Stimulated activated CD8-positive, alpha-beta memory T cell treated with anti-CD3 and anti-CD28 coated beads, Interleukin-7, amount 100 ng/mL, for 24 hours (primary cell): ENCODE measurements at places on chromosomes 3 and 15.

- no peak for DNase-seq
These were observed 2.1 kb downstream of the OPA1 start for GRCh38 chr3:193594946-193595689.

DNA sequence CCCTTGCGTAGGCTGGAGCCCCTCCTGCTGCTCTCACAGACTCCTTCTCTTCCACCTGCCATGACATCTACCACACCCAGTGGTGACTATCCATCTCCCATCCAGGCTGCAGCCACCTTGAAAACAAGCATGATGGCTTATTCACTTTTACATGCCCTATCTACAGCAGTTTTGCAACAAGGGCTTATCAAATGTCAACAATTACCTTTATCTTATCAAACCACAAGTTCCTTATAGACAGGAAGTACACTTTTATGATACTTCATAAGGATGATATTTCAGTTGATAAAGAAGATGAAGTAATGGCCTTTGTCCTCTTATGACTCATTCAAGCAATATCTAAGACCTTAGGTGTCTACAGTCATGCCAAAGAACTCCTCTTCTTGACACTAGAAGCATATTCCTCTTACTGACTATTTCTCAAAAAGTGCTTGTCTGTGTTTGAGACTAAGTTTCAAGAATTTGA is 125.3 kb upstream of the SPRED1 start:
- no peak for DNase-seq

DNA sequence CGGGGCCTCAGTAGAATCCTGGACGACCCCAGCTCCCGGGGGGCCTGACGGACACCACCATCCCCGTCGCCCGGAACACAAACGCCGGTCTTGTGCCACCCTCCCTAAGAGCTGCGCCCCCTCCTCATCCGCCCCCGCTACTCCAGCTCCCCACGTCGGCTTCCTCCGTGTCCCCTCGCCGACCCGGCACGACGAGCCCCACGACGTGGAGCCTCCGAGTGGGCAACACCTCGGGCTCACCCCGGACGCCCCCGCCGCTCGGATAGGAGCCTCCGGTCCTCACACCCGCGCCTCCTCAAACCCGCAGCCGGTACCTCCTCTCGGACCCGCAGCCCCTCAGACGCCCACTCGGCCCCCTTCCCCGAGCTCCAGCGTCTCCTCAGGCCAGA is 525 bp downstream of the NPTN start:
- DNase-seq, result no peak

- DNase-seq, result no peak
These were observed 34.9 kb downstream of the DCLK3 start for GRCh38 chr3:36729204-36730056.

- no peak for DNase-seq
These were observed 11.2 kb upstream of the FAM174B start for GRCh38 chr15:92666780-92667179.

DNA sequence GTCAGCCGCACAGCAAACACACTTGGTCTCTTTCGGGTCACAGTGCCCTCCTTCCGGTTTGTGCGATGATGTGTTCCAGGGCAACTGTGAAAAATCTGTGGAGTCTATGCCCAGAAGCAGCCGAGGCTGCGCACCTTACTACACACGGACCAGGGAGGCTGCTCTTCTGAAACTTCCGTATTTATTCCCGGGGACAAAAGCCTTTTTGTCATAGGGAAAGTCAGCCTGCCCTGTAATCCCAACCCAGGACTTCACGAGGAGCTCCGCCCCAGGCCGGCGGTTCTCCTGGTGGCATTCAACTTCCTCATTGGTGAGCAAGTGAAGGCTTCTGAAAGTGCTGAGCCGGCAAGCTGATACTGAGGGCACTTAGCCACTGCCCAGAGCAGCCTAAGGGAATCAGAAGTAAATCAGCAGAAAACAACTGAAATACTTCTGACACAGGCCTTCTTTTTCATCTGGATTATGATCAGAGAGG is 126.5 kb downstream of the FMN1 start:
- DNase-seq, result no peak

- DNase-seq, result no peak
These were observed 104.2 kb downstream of the FBXL22 start for GRCh38 chr15:63701365-63701764.

- DNase-seq, result no peak
These were observed 2.1 kb downstream of the PDE8A start for GRCh38 chr15:84983711-84984110.

- no peak for DNase-seq
These were observed 47.2 kb upstream of the KLF13 start for GRCh38 chr15:31279221-31280045.

GRCh38 chr3:128004661-128005060 is 47.6 kb upstream of the SEC61A1 start:
- no peak for DNase-seq

- DNase-seq, result no peak
These were observed 66.5 kb downstream of the CDAN1 start for GRCh38 chr15:42670451-42670850.

DNA sequence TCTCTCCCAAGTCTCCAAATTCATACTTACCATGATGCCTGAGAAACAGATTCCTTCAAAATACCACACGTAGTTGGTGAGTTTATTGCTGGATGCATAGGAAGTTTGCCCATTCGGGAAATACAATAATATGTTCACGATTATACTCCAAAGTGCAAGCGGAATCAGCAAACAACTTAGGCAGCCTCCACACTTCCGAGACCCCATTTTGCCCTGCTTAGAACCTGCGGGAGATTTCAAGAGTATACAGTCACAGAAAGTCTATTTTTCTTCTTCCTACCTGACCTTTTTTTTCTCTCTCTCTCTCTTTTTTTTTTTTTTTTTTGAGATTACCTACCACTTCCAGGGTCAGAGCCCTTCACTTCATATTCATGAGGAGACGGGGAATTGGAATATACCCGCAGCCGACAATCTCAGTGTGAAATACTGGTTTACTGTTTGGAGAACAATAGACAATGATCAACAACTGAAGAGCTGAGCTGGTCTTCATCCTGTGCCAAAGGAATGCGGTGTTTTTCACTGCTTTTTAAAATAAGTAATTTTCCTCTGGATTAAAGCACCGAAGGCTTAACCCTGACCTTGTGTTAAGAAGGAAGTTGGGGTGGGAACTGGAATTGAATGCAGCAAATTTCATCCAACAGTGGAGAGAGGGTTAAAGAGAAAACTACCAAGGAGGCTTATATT is at the start of gene TM4SF18:
Gene TM4SF18, minus strand, starts transcription at position 461 of the 684 bp plus-strand sequence. Its CDS starts 254 bp downstream, at position 207.
- no peak for DNase-seq

DNA sequence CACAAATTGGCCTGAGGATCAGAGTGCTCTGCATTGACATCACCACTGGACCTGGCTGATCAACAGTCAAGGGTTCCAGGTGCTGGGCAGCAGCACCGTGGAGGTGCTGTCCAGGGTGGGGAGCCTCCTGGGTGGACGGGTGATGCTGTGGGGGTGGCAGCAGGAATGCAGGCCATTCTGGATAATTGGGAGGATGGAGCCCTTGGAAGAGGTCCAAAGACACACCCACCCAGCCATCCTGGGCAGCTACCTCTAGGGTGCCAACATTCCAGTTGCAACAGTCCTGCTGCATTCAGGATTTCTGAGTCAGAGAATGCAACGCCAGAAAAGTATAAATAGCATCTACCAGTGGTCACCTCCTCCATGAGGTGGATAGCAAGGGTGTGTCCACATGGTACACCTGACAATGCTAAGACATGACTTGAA is 26.8 kb downstream of the STARD5 start:
- DNase-seq, result no peak

DNA sequence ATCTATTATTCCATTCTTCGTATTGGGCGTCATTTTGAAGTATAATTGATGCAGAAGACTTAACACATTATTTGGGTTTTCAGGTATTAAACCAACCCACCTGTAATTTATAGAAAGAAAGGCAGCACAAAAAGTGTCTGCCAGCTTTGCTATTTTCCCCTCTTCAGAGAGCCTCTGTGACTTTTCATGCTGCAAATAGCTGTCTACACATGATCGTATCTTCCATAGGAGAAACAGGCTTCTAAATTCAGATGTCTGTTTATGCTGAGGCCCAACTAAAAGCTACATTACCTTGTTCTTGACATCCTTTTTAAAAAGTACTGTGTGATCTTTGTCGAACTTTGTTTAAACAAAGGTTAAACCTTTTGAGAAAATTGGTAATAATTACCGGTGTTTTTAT is 5.0 kb downstream of the ACKR2 start:
- DNase-seq, result no peak

GRCh38 chr3:29416514-29416913 is 135.6 kb downstream of the RBMS3 start:
- DNase-seq, result no peak

DNA sequence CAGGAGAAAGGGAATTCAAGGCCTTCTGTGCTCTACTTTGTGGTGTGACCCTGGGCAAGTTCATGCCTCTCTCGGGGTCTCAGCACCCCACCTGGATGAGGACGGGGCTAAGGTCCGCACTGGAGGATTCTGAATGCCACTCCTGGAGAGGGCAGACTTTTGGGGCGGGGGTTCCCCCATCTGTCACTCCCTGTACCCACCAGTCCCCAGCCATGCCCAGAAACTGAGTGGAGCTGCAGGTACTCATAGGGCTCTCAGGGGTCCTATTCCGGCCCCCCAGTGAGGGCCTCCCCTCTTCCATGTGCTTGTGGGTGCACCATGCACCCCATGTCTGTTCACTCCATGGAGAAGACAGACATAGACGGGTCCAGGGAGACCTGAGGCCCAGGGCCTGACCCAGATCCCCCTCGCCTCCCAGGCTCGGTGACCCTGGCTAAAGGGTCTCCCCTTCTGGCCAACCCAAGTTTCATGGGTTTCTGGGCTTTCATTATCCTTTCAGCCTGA is 26.0 kb downstream of the ACSBG1 start:
- no peak for DNase-seq

DNA sequence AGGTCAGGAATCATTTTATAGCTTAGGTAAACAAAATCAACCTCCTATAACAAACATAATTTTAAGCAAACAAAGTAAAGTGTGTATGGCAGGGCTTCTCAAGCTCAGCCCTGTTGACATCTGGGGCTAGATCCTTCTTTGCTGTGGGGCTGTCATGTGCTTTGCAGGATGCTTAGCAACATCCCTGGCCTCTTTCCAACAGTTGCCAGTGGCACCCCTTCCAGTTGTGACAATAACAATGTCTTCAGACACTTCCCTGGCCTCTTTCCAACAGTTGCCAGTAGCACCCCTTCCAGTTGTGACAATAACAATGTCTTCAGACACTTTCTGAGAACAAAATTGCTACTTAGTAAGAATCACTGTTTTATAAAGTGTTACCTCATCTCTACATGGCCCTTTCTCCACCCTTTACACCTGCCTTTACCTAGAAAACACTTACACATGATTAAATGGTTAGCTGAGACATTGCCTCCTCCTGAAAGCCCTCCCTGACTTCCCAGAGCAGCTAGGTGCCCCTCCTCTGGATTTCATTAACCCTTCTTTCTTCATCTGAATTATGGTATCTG is 194.0 kb upstream of the LMCD1 start:
- DNase-seq, result no peak

GRCh38 chr3:87973906-87974305 is 84.9 kb downstream of the CGGBP1 start:
- no peak for DNase-seq

DNA sequence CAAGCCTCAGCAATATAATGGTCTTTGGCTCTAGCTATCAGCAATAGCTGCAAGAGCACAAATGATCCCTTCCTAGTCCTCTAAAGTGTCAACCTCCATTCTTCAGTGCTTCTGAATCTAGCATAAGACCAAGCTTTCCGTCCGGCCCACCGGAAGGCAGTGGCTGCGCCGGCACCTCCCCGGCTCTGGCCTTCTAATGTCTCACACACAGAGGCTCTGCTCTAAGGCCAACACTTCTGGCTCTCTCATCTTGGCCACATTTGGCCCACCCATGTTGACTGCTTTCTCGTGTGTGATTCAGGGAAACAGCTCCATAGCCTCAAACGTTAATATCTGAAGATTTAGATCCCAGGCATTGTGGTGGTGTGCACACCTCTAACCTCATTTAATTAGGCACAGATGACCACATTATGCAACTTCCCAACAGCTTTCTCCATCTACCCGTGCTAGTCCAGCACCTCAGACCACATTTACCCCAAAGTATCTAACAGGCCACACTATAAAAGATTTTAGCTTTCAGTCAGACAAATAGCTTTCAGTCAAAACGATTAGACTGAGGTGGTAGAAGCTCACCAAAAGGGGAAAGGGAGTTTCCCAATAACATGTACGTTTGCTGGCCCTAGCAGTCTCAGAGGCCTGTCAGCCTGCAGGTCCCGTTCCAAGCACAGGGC is 19.3 kb downstream of the SLC51A start:
- no peak for DNase-seq

GRCh38 chr3:15458212-15458780 is 30.9 kb downstream of the EAF1 start:
- DNase-seq, result no peak

DNA sequence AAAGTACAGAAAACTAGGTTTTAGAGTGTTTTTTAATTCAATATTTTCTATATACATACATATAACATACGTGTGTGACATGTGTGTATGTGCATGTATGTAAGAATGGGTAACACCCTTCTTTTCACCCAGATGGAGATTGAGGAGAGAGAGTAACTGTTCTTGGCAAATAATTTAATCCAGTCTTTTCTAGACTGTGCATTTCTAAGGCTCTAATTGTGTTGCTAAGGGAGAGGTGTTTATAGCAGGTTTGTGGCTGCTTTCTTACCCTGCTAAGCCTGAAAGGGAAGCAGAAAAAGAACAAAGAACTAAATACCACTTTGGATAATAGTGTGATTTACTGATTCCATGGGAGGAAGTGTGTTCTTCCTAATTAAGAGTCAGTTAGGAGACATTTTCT is 46.0 kb upstream of the ALDH1L1 start:
- DNase-seq, result no peak

- no peak for DNase-seq
These were observed 60.5 kb downstream of the MYRIP start for GRCh38 chr3:39869890-39870289.
